DND-41 (cell line): ENCODE measurements at places on chromosomes 5 and 9.

GRCh38 chr5:42808888-42809611, 2.6 kb downstream of the SELENOP start:
- no peak for DNase-seq

DNA sequence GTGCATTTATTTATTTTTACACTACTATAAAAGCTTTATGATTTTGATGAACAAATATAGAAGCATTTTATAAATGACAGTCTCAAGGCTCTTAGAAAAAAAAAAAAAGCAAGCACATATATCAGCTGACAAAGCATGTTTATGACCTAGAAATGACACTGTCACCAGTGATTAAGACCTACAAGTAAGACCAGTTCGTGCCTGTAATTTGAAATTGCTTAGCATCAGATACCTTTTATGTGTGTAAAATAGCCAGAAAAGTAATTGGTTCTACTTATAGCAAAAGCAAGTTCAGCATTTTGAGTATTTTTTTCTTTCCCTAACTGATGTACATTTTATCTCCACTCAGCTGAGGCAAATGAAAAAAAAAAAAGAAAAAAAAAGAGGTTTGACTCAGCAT, 808.4 kb downstream of the CDH18 start:
- DNase-seq, result no peak

GRCh38 chr5:59620535-59621212, 272.9 kb downstream of the PDE4D start:
- DNase-seq, result no peak

- no peak for DNase-seq
Observed at GRCh38 chr5:65078331-65078730, 309.6 kb downstream of the CWC27 start.

GRCh38 chr5:172005708-172006320, 624 bp downstream of the FBXW11 start:
- DNase-seq, result peak; percentile 34

DNA sequence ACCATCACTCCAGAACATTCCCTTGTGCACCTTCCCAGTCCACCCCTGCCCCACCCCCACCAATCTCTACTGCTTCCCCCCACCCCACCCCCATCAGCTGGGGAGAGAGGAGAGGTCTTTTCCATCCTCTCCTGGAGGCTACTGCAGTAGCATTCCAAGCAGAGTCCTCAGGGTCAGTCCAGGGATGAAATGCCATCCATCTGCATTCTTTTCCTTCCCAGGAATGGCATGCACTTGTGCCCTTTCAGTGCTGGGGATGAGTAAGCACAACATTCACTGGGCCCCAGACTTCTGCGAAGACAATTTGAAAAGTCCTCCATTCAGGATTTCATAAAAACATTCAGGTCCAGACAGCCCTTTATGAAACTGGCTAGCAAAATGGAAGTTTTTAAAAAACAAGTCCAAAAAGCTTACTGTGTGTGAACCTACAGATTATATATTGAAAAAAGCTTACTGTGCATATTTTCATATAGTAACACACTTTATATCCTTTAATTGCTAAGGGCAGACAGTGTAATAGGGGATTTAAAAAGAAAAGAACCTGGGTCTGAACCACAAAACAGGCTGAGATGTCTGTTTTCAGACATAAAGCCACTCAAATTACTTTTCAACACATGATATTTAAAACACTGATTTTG, 50.0 kb upstream of the GOLPH3 start:
- no peak for DNase-seq

DNA sequence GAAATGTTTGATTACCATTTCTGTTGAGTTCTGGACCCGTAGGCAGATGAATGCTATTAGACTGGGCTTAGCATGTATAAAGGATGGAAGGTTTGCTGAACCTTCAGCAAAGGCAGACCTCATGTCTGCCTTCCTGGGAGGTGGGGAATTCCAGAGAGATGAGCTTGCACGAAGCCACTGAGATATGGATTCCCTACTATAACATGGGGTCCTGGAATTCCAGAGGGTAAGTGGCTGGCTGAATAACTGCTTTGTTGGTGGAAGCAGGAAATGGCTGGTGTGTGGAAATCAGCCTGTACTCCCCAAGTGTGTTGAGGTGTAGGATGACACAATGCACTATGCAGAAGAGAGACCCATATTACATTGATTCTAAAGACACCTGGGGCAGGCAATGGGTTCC, 526.4 kb downstream of the CTNND2 start:
- DNase-seq, result no peak

- no peak for DNase-seq
Observed at GRCh38 chr9:34582787-34583186, 6.7 kb downstream of the CNTFR start.

DNA sequence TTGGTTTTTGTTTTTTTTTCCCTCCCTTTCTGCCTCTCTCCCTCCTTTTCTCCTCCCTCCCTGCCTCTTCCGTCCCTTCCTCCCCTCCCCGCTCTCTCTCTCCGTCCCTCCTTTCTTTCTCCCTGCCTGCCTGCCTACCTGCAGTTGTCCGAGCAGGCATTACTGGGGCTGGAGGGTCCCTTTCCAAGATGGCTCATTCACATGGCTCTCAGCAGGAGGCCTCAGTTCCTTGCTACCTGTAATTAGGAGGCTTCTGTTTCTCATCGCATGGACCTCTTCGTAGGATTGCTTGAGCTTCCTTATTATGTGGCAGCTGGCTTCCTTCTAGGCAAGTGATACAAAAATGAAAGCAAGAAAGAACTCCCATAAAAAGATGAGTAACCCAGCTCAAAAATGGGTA, 8.0 kb downstream of the RGS3 start:
- no peak for DNase-seq
